EH (cell line): ENCODE measurements at places on chromosomes 7 and 10.

DNA sequence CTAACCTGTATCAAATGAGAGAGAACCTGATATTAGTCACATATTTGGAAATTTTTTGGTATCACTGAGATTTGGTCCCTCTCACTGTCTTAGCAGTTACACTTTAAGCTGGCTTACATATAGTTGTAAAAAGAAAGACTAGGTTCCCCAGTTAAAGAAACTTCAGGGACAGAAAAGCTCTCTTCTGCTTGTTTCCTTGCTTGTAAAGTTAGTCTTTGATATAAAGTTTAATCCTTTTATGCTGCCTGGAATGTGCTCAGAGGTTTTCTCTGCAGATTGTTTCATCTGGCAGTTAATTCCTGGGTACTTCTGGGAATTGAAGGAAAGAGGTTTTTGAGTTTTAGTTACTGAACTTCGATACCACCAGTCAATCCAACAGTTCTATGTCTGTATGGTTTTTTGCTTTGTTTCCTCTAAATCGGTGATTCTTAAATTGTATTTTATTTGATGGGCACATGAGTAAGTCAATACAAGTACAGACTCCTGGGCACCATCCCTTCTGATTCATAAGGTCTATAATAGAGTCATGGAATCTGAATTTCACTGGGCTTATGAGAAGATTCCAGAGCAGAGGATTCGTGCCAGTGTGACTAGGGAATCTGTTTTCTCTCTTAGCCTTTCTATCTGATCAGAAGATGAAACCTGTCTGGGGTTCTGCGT lies 1080.9 kb upstream of the C7orf33 start:
- peak; percentile 45 for DNase-seq

DNA sequence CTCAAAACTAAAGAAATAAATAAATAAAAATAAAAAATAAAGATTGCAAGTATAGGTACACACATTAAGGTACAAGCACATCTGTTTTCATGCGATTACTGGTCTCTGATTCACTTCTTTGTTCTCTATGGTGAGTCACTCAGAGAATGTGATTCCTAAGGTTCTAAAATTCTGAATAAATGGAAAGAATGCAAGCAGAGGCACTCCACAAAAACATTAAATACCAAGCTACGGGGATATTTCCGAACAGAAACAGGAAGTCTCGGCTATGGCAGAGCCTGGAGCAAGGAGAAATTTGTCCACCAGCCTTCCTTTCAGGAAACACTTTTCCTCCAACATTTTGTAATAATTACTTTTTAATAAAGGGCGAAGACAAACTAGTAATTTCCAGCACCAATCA lies 1.4 kb downstream of the VOPP1 start:
- DNase-seq, result peak; percentile 88

DNA sequence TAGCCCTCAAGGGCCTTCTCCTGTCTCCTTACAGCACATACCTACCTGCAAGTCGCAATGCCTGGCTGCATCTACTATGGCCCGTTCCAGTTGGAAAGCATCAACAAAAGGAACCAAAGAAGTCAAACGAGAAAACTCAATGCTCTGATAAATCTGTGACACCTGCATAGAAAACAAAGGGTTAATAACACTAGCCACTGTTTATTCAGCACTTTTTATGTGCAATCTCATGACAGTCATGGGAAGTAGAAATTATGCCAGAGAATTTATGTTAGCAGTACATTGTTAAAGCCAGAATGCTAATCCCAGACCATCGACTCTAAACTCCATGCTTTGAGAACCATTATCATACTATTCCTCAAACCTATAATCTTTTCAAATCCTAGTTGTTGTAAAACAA lies 21.1 kb downstream of the EIF3A start:
- no peak for DNase-seq

DNA sequence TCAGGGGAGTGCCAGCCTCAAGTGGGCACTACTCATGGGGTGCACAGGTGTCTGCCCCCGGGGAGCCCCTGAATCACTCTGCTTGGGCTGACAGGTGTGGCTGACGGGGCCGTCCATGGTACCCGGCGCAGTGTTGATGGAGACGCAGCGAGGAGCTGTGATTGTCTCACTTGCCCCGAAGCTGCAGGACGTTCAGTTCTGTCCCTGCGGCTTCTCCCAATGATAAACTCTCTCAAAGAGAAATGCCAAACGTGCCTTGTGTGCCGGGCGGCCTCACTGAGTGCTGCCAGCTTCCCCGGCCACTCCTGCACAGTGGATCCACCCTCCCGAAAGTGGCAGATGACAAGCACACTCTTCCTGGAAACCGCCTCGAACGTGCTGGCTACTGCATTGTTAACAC lies 203.2 kb downstream of the DNAJB6 start:
- DNase-seq, result no peak

GRCh38 chr7:132577206-132578049 lies 1.2 kb upstream of the PLXNA4 start:
- peak; percentile 66 for DNase-seq

- no peak for DNase-seq
Measured at GRCh38 chr10:71939861-71940474, 24.2 kb upstream of the CHST3 start.

GRCh38 chr10:50614444-50615137 lies 9.2 kb downstream of the SGMS1 start:
- DNase-seq, result no peak

DNA sequence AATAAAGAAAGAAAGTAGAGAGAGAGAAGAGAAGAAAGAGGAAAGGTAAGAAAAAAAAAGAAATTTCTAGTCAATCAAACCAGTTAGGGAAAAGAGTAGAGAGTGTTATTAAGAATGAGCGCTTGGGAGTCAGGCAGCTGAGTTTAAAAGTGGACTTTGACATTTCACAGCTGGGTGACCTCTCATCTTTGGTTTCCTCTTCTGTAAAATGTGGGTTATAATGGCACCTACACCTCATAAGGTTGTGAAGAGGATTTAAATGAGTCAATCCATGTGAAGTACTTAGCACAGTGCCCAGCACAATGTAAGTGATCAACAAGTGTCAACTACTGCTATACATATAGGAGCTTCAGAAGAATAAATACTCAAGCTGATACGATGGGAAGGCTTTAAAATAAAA lies 12.2 kb downstream of the HOXA1 start:
- no peak for DNase-seq

- no peak for DNase-seq
Measured at GRCh38 chr7:151683615-151684407, 164.1 kb upstream of the RHEB start.

DNA sequence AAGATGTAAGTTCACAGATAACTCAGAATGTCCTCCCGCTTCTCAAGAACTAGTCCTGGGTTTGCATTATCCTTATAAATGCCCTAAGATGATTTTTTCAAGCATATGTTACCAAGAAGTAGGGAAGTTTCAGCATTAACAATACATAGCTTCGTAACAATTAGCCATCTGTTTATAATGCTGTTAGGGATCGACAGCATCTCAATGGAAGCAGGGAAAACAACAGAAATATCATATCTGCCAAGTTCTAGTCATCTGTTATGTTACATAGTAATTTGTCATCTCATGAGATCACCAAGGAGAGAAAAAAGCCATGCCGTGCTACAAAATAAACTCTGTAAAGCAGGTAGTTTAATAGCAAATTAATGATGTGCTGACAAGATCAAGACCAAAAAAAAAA lies 731.5 kb upstream of the C7orf33 start:
- no peak for DNase-seq

- no peak for DNase-seq
Measured at GRCh38 chr7:157691586-157692459, 355.0 kb downstream of the DNAJB6 start.

- no peak for DNase-seq
Measured at GRCh38 chr7:13745530-13745929, 243.9 kb downstream of the ETV1 start.

- DNase-seq, result peak; percentile 32
Measured at GRCh38 chr10:98340261-98340939, 72.4 kb upstream of the LOXL4 start.

GRCh38 chr10:97325754-97326153 lies 6.7 kb downstream of the FRAT1 start:
- no peak for DNase-seq

- DNase-seq, result no peak
Measured at GRCh38 chr7:29318853-29319718, 124.5 kb downstream of the CHN2 start.

- DNase-seq, result no peak
Measured at GRCh38 chr10:128421371-128422160, 295.3 kb upstream of the MKI67 start.

DNA sequence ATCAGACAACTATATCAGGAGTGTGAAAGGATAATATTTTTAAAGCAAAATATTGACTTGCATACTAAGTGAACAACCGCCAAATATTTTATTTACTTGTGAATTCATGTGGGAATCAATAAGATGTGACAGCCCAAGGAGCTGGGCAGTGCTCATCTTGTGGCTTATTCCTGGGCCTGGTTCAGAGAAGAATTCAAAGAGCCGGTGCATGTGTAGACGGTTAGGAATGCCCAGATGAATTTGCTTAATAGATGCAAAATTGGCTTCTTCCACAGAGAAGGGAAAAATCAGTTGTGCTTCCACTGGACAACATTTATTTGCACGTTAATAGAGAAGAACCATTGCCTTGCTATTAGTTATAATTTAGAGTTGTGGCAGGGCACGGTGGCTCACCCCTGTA lies 4.4 kb downstream of the MYL7 start:
- DNase-seq, result no peak

DNA sequence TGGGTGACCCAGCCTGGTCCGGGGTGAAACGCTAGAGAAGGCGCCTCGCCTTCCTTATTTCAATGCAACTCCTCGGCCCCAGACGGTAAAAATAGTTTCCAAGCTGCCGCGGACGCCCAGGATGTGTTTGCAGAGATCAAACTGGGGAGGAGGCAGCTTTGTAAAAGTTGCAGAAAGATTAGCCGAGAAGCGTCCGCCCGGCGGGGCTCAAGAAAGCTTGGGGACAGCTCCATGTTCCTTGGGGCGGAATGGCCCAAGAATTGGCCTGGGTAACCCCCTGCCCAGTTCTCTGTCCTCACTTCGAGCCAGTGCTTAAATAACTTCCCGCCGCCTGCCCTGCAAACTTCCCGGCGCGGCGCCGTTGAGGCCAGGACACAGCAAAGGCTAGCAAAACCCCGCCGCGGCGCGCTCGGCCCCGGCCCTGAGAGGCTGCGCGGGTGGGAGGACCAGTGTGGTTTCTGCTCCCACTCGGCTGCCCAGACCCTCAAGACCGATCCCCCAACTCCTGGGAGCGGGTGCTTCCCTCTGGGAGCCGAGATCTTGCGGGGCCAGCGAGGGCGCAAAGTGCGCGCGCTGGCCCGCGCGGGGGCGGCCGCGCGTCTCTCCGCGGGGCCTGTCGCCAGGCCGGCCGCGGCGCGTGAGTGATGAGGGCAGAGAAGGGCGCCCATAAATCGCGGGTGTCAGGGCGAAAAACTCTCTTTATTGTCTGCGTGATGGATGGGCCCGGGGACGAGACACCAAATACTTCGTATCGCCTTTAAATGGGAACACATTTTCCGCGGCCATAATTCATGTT lies 6.3 kb upstream of the ZNF503 start:
- no peak for DNase-seq

GRCh38 chr10:104925232-104925851 lies 284.3 kb downstream of the SORCS3 start:
- peak; percentile 32 for DNase-seq

DNA sequence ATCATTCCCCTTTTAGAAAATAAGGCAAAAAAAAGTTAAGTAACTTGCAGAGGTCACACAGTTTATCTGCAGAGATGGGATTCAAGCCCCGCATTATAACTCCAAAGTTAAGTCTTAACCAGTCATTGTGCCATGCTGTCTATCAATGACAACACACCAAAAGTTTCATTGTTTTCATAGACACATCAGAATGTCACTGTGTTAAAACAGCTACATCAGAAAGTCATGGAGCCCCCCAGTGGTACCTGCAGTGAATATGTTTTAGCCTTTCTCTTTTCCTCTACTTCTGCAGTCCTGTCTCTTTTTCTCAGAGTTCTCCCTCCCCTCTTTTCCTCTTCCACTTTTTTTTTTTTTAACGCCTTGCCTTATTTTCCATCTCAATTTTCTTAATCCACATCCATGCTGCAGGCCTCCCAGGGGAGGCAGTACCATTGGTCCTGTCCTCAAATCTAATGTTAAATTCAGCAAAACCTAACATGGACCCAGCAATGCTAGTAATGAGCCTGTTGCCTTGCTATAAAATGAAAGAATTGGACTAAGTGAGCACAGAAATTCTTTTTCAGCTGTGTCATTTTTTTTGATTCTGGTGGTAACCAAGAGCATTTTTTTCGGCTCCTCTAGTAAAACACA lies 3.8 kb upstream of the NRCAM start:
- DNase-seq, result peak; percentile 28

GRCh38 chr7:108000875-108001763 lies 1.8 kb downstream of the LAMB1 start:
- peak; percentile 62 for DNase-seq

GRCh38 chr7:55019691-55020465 lies 1.1 kb downstream of the EGFR start:
- DNase-seq, result peak; percentile 50

GRCh38 chr7:4939971-4940728 lies 18.8 kb downstream of the MMD2 start:
- DNase-seq, result no peak

- DNase-seq, result no peak
Measured at GRCh38 chr7:71754828-71755227, 622.9 kb downstream of the GALNT17 start.

DNA sequence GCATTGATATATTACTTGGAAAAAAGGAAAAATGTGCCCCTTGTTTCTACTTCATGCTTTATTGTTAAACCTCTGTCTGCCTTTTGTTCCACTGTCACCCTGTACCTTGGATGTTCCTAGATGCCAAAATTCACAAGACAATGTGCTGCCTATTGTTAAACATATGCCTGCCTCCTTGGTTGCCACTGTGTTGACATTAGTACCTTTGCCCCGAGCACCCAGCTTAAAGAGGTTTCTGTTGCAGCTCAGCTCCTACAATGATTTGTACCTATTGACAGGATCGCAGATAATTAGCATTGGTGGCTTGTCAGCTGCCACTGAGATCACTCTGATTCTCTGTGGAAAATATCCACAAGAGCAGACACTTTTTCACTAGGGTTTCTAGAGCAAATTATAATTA lies 188.0 kb downstream of the KCND2 start:
- DNase-seq, result no peak

DNA sequence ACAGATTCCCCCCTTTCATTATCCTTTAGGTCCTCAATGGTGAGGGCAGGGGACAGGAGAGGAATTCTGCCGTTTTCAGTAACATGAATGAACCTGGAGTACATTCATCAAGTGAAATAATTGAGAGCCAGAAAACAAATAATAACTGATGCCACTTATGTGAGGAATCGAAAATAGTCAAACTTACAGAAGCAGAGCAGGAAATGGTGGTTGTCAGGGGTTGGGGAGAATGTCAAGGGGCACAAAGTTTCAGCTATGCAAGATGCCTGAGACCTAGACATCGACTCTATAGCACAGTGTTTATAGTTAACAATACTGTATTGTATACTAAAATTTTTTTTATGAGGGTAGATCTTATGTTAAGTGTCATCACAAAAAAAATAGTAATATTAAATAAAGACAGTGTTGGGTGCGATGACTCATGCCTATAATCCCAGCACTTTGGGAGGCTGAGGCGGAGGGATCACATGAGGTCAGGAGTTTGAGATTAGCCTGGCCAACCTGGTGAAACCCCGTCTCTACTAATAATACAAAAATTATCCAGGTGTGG lies 1219.8 kb downstream of the GATA3 start:
- no peak for DNase-seq
